ENCODE measurements at places on chromosomes 3 and 15.

- DNase-seq = no peak
Measured at GRCh38 chr15:78105476-78106241, 13.3 kb downstream of the SH2D7 start.

DNA sequence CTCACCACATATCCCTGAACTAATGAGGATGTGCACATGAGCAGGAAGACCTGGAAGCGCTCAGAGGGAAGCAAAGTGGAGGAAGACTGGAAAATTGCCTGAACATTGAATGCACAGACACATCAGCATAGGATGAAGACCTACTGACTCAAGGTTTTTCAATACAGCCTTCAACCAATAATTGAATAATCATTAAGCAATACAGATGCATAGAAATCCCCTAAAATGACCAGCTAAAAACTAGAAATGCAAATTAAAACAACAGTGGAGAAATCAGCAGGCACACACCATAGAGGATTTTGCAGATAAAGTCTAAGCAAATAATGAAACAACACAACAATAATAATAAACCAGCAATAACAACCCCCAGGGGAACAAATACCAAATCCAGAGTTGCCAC is 80.4 kb downstream of the CEP152 start:
- no peak for DNase-seq

GRCh38 chr3:52779837-52780585 is 2.6 kb downstream of the ITIH1 start:
- no peak for DNase-seq

DNA sequence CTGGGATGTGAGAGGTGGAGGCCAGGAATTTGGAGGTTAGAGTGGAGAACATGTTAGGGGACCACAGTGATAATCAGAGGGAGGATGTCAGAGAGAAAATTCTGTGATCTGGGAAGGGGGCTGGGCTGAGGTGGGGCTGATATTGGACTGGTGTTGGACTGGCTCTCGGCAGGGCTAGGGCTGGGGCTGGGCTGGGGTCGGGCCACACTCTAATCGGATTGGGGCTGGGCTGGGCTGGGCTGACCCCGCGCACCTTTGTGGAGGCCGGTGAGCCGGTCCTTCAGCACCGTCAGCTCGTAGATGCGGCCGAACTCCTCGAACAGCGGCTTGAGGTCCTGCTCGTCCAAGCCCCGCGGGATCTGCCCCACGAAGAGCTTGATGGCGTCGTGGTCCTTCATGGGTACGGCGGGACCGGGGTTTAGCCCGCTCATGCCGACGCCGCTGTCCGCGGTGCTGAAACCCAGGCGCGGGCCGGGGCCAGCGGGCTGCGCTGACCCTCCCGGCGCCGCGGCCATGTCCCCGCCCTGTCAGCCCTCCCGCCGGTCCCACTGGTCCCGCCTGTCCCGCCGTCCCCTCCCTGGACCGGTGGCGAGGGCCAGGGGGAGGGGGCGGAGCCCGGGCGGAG is 485 bp downstream of the CELF6 start:
- DNase-seq = no peak

GRCh38 chr3:132637590-132637989 is 22.0 kb downstream of the ACAD11 start:
- no peak for DNase-seq

DNA sequence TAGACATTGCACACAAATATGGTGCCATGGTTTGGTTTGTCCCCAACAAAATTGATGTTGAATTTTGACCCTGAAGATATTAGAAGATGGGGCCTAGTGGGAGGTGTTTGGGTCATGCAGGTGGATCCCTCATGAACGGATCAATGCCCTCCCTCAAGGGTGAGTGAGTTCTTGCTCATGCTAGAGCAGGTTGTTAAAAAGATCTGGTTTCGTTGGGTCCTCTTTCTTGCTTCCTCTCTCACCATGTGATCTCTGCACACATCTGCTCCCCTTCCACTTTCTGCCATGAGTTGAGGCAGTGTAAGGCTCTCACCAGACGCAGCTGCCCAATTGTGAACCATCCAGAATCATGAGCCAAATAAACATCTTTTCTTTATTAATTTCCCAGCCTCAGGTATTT is 87.8 kb upstream of the MDFIC2 start:
- DNase-seq = no peak

GRCh38 chr3:146181216-146181615 is 20.2 kb upstream of the PLOD2 start:
- no peak for DNase-seq

GRCh38 chr15:40322531-40323238 is 807 bp upstream of the INAFM2 start:
- DNase-seq = no peak

- no peak for DNase-seq
Measured at GRCh38 chr3:192848371-192849233, 69.1 kb downstream of the MB21D2 start.

GRCh38 chr3:9500108-9501050 is 53.2 kb downstream of the LHFPL4 start:
- DNase-seq = no peak

GRCh38 chr3:5766848-5767247 is 579.3 kb downstream of the EDEM1 start:
- no peak for DNase-seq

- DNase-seq = no peak
Measured at GRCh38 chr3:182692695-182693094, 100.6 kb upstream of the ATP11B start.

- DNase-seq = no peak
Measured at GRCh38 chr3:36991923-36992805, 767 bp downstream of the EPM2AIP1 start.

DNA sequence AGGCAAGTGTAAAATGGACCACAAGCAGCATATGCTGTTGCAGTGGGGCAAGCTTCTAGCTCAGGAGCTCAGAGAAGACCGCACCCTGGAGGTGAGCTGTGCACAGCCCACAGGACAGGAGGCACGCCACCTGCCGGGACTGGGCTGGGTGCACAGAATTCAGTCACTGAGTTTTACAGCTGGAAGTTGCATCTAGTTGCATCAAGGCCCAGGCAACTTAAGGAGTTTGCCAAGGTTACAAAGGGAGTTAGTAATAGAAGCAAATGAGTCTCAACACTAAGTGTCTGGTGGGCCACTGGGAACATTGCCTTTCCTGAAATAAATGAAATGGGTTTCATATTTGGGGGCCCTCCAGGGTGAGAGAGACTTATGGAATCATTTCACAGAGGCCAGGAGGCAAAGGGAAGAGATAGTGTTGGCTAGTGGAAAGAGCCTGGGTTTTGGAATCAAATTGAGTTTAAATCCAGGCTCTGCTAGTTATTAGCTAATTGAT is 36.0 kb upstream of the TIMP4 start:
- no peak for DNase-seq

DNA sequence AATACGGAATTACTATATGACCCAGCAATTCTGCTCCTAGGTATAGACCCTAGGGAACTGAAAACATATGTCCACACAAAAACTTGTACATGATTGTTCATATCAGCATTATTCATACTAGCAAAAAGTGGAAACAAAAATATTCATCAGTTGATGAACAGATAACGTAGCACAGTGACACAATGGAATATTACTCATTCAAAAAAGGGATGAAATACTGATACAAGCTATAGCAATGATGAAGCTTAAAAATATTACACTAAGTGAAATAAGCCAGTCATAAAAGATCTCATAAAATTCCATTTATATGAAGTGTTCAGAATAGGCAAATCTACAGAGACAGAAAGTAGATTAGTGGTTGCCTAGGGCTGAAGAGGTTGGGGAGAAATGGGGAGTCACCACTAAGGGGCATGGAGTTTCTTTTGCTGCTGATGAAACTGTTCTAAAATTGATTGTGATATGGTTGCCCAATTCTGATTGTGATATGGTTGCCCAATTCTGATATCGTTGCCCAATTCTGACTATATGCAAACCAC is 10.5 kb downstream of the C15orf61 start:
- no peak for DNase-seq

- DNase-seq = no peak
Measured at GRCh38 chr3:50340448-50341329, at the start of gene RASSF1. TSS of gene RASSF1 (minus strand) at chr3:50340836. CDS start at chr3:50340805, 31 bp downstream.

DNA sequence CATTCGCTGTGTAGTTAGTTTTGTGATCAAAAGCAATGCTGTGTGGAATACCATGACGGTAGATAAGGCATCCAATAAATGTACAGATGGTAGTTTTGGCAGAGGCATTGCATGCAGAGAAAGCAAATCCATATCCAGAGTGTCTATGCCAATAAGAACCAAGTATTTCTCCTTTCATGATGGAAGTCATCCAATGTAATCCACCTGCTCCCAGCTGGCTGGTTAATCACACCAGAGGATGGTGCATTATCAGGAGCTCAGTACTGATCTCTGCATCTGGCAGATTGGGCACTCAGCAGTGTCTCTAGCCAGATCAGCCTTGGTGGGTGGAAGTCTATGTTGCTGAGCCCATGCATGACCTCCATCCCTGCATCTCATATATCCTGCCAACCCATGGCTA is 677.7 kb upstream of the NECTIN3 start:
- DNase-seq = no peak

DNA sequence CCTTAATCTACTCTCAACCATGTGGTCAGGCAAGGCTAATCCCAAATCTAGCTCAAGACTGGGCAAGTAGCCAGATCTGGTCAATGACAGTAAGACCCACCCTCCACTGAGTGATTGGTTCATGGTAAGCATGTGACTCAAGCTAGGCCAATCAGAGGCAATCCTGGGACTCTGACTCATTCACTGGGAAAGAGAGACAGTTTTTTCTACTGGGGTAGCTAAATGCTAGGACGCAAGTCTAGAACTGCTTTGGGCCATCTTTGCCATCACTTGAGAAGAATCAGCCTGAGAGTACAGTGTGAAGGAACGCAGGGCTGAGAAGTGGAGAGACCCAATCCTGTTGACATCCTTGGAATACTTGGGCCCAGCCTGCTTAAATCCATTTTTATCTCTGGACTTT is 9.4 kb upstream of the RAD18 start:
- DNase-seq = no peak

- DNase-seq = no peak
Measured at GRCh38 chr3:66052721-66053549, 14.2 kb upstream of the MAGI1 start.

- peak; percentile 8 for DNase-seq
Measured at GRCh38 chr3:63818282-63819150, 583 bp upstream of the C3orf49 start.

DNA sequence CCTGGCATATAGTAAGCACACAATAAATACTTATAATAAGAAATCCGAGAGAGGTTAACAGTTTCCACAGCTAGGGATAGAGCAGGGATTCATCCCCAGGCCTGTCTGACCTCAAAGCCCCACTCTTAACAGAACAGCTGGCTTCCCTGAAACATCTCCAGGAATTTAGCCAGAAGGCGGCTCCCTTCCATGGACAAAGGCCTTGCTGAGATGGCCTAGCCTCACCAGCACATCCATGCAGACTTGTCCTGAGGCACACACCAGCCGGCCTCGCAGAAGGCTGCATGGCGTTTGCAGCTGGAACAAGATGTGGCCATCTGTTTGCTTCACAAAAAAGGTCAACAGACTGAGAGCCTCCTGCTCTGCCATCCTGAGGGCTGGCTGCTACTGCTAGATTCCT is 245.4 kb downstream of the SLCO3A1 start:
- no peak for DNase-seq
